ENCODE measurements at places on chromosomes 3 and 15. TPM values are rescaled to one million over a fixed set of nuclear protein-coding genes. Genes with fewer than 3 reads are reported as not detected.

- DNase-seq, result no peak
- no peaks in the 10 kb centered on the region for H3K4me1 ChIP-seq
- H3K36me3 ChIP-seq, result no peaks in the 10 kb centered on the region
- no peak overlapping the region for H3K27ac ChIP-seq
- no peak overlapping the region for H3K4me3 ChIP-seq
These were observed 304.3 kb upstream of the KCNH8 start for GRCh38 chr3:18843983-18844382.

- peaks cover 46% of the 10 kb centered on the region for H3K36me3 ChIP-seq
- no peak overlapping the region for H3K4me3 ChIP-seq
- no peak overlapping the region for H3K27ac ChIP-seq
- no peaks in the 10 kb centered on the region for H3K27me3 ChIP-seq
- H3K4me1 ChIP-seq, result no peaks in the 10 kb centered on the region
These were observed 15.7 kb downstream of the GTPBP8 start for GRCh38 chr3:113006359-113007056.

GRCh38 chr3:49026536-49026935, 2.7 kb downstream of the IMPDH2 start:
- no peaks in the 10 kb centered on the region for H3K36me3 ChIP-seq
- no peak overlapping the region for H3K27ac ChIP-seq
- no peak for DNase-seq
- no peak overlapping the region for H3K4me3 ChIP-seq
- H3K27me3 ChIP-seq, result no peaks in the 10 kb centered on the region

GRCh38 chr15:65827065-65827464, 35.0 kb upstream of the DENND4A start:
- H3K36me3 ChIP-seq, result no peaks in the 10 kb centered on the region
- peak; percentile 4 for DNase-seq
- no peaks in the 10 kb centered on the region for H3K27me3 ChIP-seq
- H3K4me3 ChIP-seq, result no peak overlapping the region
- H3K27ac ChIP-seq, result no peak overlapping the region

- no peak for DNase-seq
- H3K36me3 ChIP-seq, result no peaks in the 10 kb centered on the region
- no peak overlapping the region for H3K4me3 ChIP-seq
- no peak overlapping the region for H3K27ac ChIP-seq
- H3K27me3 ChIP-seq, result no peaks in the 10 kb centered on the region
These were observed 162.4 kb downstream of the GHSR start for GRCh38 chr3:172285844-172286243.

DNA sequence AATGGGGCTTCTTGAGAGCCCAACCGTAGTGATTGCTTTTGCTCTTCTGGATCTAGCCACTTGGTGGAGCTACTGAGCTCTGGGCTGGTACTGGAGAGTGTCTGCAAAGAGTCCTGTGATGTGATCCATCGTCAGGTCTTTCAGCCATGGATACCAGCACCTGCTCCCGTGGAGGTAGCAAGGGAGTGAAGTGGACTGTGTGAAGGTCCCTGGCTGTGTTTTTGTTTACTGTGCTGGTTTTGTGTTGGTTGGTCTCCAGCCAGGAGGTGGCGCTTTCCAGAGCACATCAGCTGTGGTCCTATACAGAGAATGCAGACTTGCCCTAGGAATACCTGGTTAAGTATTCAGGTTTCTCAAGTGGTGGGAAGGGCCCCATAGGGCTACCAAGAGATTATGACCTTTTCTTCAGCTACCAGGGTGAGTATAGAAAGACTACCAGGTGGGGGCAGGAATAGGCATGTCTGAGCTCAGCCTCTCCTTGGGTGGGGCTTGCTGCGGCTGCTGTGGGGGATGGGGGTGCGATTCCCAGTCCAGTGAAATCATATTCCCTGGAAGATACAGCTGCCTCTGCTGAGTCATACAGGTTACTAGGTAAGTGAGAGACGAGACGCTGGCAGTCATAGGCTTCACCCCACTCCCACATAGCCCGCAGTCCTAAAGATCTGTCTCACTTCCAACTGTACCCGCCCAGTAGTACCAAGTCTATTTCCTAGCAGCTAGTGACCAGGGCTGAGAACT, 733.7 kb downstream of the ZNF385D start:
- H3K27ac ChIP-seq, result no peak overlapping the region
- H3K4me1 ChIP-seq, result peaks cover 6% of the 10 kb centered on the region
- no peak overlapping the region for H3K4me3 ChIP-seq

- H3K27me3 ChIP-seq, result peaks cover 60% of the 10 kb centered on the region
- no peak overlapping the region for H3K27ac ChIP-seq
- H3K36me3 ChIP-seq, result no peaks in the 10 kb centered on the region
These were observed 3.0 kb upstream of the PLCD1 start for GRCh38 chr3:38032328-38032865.

DNA sequence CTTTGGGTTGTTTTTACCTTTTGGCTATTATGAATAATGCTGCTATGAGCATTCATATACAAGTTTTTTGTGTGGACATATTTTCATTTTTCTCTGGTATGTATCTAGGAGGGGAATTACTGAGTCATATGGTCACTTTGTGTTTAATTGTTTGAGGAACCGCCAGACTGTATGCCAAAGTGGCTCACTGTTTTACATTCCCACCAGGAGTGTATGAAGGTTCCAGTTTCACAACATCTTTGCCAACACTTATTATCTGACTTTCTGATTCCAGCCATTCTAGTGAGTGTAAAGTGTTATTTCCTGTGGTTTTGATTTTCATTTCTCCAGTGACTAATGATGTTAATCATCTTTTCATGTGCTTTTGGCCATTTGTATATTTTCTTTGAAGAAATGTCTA, 51.8 kb downstream of the CMTM7 start:
- no peak overlapping the region for H3K4me3 ChIP-seq
- H3K27me3 ChIP-seq, result no peaks in the 10 kb centered on the region
- H3K27ac ChIP-seq, result no peak overlapping the region
- H3K4me1 ChIP-seq, result peaks cover 11% of the 10 kb centered on the region
- H3K36me3 ChIP-seq, result no peaks in the 10 kb centered on the region
- DNase-seq, result no peak

- H3K27me3 ChIP-seq, result no peaks in the 10 kb centered on the region
- H3K36me3 ChIP-seq, result no peaks in the 10 kb centered on the region
- no peak overlapping the region for H3K27ac ChIP-seq
- H3K4me3 ChIP-seq, result no peak overlapping the region
These were observed 386.5 kb upstream of the ATP11B start for GRCh38 chr3:182406786-182407185.

- no peak overlapping the region for H3K4me3 ChIP-seq
- no peak for DNase-seq
- no peaks in the 10 kb centered on the region for H3K36me3 ChIP-seq
- H3K4me1 ChIP-seq, result no peaks in the 10 kb centered on the region
- H3K27ac ChIP-seq, result no peak overlapping the region
These were observed 19.7 kb downstream of the GOLGA6A start for GRCh38 chr15:74062671-74063070.

- H3K4me3 ChIP-seq, result no peak overlapping the region
- H3K27ac ChIP-seq, result no peak overlapping the region
- no peak for DNase-seq
- no peaks in the 10 kb centered on the region for H3K36me3 ChIP-seq
- H3K4me1 ChIP-seq, result no peaks in the 10 kb centered on the region
These were observed 248.2 kb upstream of the ADAMTS9 start for GRCh38 chr3:64935971-64936370.

GRCh38 chr3:26100176-26100575, 310.3 kb downstream of the OXSM start:
- no peak overlapping the region for H3K4me3 ChIP-seq
- no peaks in the 10 kb centered on the region for H3K36me3 ChIP-seq
- H3K27me3 ChIP-seq, result no peaks in the 10 kb centered on the region
- H3K27ac ChIP-seq, result no peak overlapping the region
- peaks cover 6% of the 10 kb centered on the region for H3K4me1 ChIP-seq
- DNase-seq, result no peak

DNA sequence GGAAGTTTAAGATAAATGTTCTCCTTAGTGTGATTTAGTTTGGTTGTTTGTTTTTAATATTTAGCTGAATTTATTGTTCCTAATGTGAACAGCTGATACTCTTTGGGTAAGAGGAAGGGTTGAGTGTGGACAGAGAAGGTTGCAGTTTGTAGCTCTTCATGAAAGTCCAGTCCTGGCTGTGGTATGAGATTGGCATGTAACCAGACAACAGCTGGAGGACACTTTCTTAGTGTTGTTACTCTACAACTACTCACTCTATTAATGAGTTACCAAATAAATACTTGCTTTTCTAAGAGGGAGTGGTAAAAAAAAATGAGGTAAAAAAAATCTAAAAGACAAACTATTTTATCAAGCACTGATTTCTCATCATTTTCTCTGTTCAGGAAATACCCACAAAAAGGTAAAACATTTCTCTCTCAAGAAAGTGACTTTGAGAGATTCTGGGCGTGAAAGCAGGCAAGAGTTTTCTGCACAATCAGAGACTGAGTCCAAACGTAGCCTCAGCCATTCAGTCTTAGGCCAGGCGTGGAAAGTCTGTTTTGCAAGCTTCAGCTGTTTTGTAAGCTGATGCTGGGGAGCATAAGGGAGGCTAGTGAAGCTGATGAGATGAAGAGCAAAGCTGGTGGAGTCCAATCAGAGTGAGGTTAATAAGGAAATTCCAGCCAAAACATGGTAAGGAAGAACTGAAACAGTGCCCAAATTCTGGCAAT, 138.5 kb upstream of the ARPP21 start:
- H3K4me3 ChIP-seq, result no peak overlapping the region
- H3K36me3 ChIP-seq, result no peaks in the 10 kb centered on the region
- peaks cover 41% of the 10 kb centered on the region for H3K4me1 ChIP-seq
- no peaks in the 10 kb centered on the region for H3K27me3 ChIP-seq

GRCh38 chr15:100802421-100803170, 77.0 kb upstream of the ALDH1A3 start:
- no peaks in the 10 kb centered on the region for H3K36me3 ChIP-seq
- H3K27ac ChIP-seq, result no peak overlapping the region
- H3K4me1 ChIP-seq, result peaks cover 8% of the 10 kb centered on the region

GRCh38 chr3:147365196-147366115, 40.9 kb downstream of the ZIC4 start:
- DNase-seq, result no peak
- peaks cover 12% of the 10 kb centered on the region for H3K4me1 ChIP-seq
- no peak overlapping the region for H3K27ac ChIP-seq
- no peak overlapping the region for H3K4me3 ChIP-seq
- no peaks in the 10 kb centered on the region for H3K36me3 ChIP-seq
- peaks cover 100% of the 10 kb centered on the region for H3K27me3 ChIP-seq

- H3K27ac ChIP-seq, result no peak overlapping the region
- peak; percentile 38 for DNase-seq
- H3K4me1 ChIP-seq, result peaks cover 12% of the 10 kb centered on the region
- no peak overlapping the region for H3K4me3 ChIP-seq
- H3K36me3 ChIP-seq, result no peaks in the 10 kb centered on the region
These were observed 82.2 kb upstream of the EPHA3 start for GRCh38 chr3:89025185-89025584.

DNA sequence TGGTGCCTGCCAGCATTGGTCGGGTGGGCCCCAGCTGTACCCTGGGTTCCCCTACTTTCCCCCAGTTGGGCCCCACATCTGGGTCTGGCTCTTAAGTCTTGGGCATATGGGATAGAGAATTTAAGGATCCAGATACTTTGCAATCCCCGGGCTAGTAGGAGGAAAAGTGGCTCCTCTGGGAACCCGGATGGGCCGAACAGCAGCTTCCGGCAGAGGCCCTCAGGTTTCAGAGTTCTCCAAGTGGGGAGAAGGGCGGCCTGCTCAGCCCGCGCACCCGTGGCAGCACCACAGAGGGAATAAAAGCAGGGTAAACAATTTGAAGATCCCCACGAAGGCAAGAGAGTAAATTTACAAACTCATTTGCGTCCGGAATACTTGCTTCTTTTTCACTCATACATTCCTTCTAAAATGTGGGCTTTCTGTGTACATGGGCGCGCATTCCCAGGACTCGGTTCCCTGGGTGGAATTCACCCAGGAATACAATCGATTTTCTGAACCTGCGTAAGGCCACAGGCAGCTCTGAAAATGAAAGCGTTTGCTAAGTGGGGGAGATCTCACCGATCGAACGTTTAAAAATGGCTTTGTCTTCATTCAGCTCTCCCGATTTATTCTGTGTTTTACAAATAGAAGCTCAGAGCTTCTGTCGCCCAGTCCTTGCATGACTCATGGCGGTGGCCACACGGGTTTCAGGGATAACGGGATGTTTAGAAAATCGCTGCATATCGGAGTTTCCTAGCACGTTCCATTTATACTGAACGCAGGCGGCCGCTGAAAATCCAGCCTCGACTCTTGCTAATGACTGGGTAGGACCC, 74.0 kb upstream of the POLG start:
- H3K4me3 ChIP-seq, result peak overlapping the region; percentile 22
- H3K36me3 ChIP-seq, result no peaks in the 10 kb centered on the region
- peaks cover 54% of the 10 kb centered on the region for H3K4me1 ChIP-seq
- H3K27ac ChIP-seq, result no peak overlapping the region
- peaks cover 100% of the 10 kb centered on the region for H3K27me3 ChIP-seq
- peak; percentile 27 for DNase-seq

Gene SLC22A13
- total RNA-seq, result 0.21 TPM

Gene PDE12
- 11.3 TPM for total RNA-seq

Gene RNU5B-1
- total RNA-seq, result not detected

Gene PARP15
- total RNA-seq, result not detected

Gene CLDN11
- total RNA-seq, result 1.6 TPM

Gene DAPK2
- 9.7 TPM for total RNA-seq

Gene CPNE9
- total RNA-seq, result not detected

Data from neural progenitor cell (in vitro differentiated cells).